Endothelial cell (in vitro differentiated cells): ENCODE measurements at places on chromosomes 2 and 18.

GRCh38 chr2:121709776-121710469 lies 26.8 kb downstream of the NIFK start:
- no peak for DNase-seq

GRCh38 chr2:170973492-170974303 lies 44.6 kb downstream of the GORASP2 start:
- DNase-seq, result peak; percentile 89

- no peak for DNase-seq
Observed at GRCh38 chr18:12290086-12290485, 18.0 kb upstream of the TUBB6 start.

GRCh38 chr2:219542931-219543595 lies 546 bp downstream of the CHPF start:
- DNase-seq, result peak; percentile 62

GRCh38 chr2:215369181-215369760 lies 57.4 kb downstream of the ATIC start:
- no peak for DNase-seq

GRCh38 chr2:101296371-101296770 lies 12.1 kb downstream of the RNF149 start:
- DNase-seq, result no peak

DNA sequence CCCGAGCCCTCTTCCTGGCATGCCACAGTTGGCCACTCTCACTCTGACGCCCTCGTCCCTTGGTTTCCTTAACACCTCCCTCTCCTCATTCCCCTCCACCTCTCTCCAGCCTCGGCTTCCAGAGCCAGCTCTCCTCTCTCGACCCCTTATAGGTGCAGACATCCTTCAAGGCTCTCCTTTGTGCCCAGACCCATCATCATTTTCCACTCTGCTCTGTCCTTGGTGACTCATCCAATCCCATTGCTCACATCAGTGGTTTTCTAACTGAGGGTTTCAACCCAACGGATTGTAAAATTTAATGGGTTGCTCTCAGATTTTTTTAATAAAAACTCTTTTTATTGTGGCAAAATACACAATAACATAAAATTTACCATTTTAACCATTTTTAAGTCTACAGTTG lies 6.2 kb downstream of the ST8SIA5 start:
- no peak for DNase-seq

DNA sequence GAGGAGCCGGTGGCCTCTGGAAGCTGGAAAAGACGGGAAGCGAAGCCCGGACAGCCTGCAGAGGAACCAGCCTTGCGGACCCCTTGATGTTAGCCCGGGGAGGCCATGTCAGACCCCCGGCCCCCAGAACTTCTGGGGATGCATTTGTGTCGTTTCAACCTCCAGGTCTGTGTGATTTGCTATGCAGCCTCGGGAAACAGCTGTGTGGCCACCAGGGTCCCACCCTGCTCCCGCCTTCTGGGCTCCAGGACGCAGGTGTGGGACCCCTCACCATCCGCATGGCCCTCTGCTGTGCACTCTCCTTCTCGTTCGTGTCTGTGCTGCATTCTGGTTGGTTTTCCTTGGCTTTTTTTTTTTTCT lies 13.3 kb downstream of the NEU4 start:
- no peak for DNase-seq

DNA sequence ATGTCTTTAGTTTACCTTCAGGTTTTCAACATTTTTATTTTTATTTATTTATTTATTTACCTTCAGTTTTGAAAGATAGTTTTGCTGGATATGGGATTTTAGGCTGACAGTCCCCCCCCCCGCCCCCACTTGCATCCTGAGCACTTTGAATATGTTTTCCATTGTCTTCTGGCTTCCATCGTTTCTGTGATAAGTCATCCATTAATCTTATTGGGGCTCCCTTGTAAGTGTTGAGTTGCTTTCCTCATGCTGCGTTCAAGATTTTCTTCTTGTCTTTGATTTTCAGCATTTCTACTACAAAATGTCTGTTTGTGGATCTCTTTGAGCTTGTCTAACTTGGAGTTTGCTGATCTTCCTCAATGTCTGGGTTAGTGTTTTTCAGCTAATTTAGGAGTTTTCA lies 19.4 kb upstream of the LDLRAD4 start:
- no peak for DNase-seq
